ENCODE measurements at places on chromosomes 13 and 19.

DNA sequence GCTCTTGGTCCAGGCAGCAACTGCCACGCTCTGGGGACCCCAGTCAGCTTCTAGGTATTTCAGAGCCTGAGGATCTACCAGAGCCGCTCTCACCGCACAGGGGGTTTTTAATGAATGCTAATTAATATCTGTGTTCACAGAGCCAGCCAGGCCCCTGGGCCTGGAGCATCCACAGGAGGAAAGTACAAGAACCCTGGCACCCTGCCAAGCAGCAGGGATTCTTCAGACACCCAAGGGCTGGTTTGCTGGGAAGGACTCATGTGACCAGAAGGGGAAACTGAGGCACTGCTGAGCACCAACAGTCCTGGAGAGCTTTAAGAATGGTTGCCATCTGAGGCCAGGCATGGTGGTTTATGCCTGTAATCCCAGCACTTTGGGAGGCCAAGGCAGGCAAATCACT, 38.0 kb upstream of the ADGRE5 start:
- DNase-seq = no peak

DNA sequence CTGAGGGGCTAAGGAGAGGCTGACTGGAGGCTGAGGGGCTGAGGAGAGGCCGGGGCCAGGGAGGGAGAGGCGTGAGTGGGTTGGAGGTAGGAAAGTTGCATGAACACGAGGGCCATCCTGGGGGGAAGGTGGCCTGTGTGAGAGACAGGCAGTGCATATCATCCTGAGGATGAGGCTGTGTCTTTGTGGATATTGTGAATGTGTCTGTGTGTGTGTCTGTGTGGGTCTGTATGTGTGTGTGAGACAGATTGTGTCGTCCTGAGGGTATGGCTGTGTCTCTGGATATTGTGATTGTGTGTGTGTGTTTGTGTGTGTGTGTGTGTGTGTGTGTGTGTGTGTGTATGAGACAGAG, 422 bp downstream of the ZNF71 start:
- DNase-seq = no peak

GRCh38 chr13:85729296-85729695, 69.9 kb downstream of the SLITRK6 start:
- DNase-seq = no peak

GRCh38 chr19:40232479-40232878, 6.0 kb upstream of the CCNP start:
- DNase-seq = no peak

GRCh38 chr19:14775869-14776586, 2.3 kb downstream of the ADGRE2 start:
- no peak for DNase-seq

GRCh38 chr13:69287050-69287698, 820.5 kb upstream of the ATXN8OS start:
- DNase-seq = no peak

- DNase-seq = no peak
Measured at GRCh38 chr13:113411216-113412023, 41.9 kb downstream of the ADPRHL1 start.

Data from esophagus squamous epithelium (tissue), 5 donors.